Spinal cord (tissue), 10 donors: ENCODE measurements at places on chromosomes 2 and 18. TPM values are rescaled to one million over a fixed set of nuclear protein-coding genes. Genes with fewer than 3 reads are reported as not detected.

GRCh38 chr2:3628241-3628679 is 29.7 kb upstream of the ALLC start:
- no peak for DNase-seq
- no peaks in the 10 kb centered on the region for H3K27me3 ChIP-seq
- no peak overlapping the region for H3K27ac ChIP-seq
- H3K36me3 ChIP-seq = peaks cover 4% of the 10 kb centered on the region
- H3K4me1 ChIP-seq = peaks cover 3% of the 10 kb centered on the region
- H3K4me3 ChIP-seq = no peak overlapping the region

DNA sequence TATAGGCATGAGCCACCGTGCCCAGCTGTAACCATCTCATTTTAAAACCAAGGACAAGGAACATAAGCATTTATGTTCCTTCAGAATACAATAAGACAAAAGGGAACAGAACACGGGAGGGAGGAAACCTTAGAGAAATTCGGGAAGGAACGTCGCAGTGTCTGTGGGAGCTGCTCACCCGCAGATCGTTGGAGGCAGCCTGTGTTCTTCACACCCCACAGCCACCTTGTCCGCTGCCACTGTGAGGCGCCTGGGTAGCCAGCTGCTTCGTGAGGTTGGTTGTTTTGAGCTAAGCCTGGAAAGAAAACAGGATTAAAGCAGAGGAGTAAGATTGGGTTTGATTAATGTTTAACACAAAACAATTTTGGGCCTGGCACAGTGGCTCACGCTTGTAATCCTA is 250.0 kb downstream of the FHOD3 start:
- peaks cover 6% of the 10 kb centered on the region for H3K4me1 ChIP-seq
- H3K27me3 ChIP-seq = no peaks in the 10 kb centered on the region
- H3K4me3 ChIP-seq = no peak overlapping the region
- no peak for DNase-seq
- no peaks in the 10 kb centered on the region for H3K36me3 ChIP-seq
- H3K27ac ChIP-seq = no peak overlapping the region

GRCh38 chr2:5911718-5912117 is 219.5 kb downstream of the SOX11 start:
- no peaks in the 10 kb centered on the region for H3K27me3 ChIP-seq
- H3K4me3 ChIP-seq = no peak overlapping the region
- H3K27ac ChIP-seq = no peak overlapping the region
- peaks cover 10% of the 10 kb centered on the region for H3K4me1 ChIP-seq
- no peaks in the 10 kb centered on the region for H3K36me3 ChIP-seq

GRCh38 chr2:199160677-199161465 is 296.9 kb downstream of the SATB2 start:
- H3K4me1 ChIP-seq = no peaks in the 10 kb centered on the region
- H3K4me3 ChIP-seq = no peak overlapping the region
- H3K27ac ChIP-seq = no peak overlapping the region
- H3K36me3 ChIP-seq = no peaks in the 10 kb centered on the region
- no peaks in the 10 kb centered on the region for H3K27me3 ChIP-seq

GRCh38 chr2:135916207-135916606 is 40.0 kb upstream of the MCM6 start:
- H3K36me3 ChIP-seq = no peaks in the 10 kb centered on the region
- H3K4me3 ChIP-seq = no peak overlapping the region
- H3K27ac ChIP-seq = no peak overlapping the region
- peak; percentile 47 for DNase-seq

DNA sequence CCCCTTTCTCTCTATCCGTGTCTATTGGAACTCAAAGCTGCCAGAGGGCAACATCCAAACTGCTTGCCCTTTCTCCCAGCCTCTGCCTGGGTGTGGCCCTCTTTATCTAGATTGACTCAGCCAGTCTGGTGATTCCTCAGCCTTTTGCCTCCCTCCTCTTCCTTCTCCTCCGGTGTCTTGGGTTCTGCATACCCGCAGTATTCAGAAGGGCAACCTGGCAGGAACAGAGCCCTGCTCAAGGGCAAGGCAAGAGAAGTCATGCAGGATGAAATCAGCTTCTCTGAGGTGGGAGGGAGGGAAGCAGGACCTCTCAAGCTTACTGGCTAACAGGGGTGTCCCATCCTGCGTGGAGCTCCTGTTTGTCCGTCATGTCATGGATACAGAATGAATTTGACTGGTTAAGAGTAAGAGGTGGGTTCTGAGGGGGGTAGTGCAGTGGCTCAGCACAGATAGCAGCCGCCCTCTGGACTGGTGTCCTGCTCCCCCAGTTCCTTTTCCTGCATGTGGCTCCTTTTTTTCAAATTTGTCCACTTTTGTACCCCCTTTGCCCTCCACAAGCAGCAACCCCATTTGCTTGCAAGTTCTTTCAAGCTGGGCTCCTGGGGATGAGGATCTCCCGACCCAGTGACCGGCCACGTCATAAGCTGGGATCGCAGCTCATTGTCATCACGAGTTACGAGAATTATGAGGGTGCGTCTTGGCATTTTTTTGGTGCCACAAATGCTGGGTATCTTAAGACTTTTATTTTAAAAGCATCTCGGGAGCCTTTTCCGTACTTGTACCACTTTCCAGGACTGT is 154.1 kb downstream of the FHOD3 start:
- peaks cover 11% of the 10 kb centered on the region for H3K4me1 ChIP-seq
- no peaks in the 10 kb centered on the region for H3K36me3 ChIP-seq
- no peak overlapping the region for H3K4me3 ChIP-seq
- no peak overlapping the region for H3K27ac ChIP-seq
- DNase-seq = no peak

The ZAP70 gene
- polyA plus RNA-seq = 1.9 TPM

The GPR35 gene
- 3.9 TPM for polyA plus RNA-seq
